ENCODE measurements at places on chromosomes 6 and 20. TPM values are rescaled to one million over a fixed set of nuclear protein-coding genes. Genes with fewer than 3 reads are reported as not detected.

CGA gene
- total RNA-seq, result not detected

APOM gene
- 52.9 TPM for total RNA-seq

PNISR gene
- total RNA-seq, result 48.0 TPM

RAET1E gene
- not detected for total RNA-seq

NDRG3 gene
- 36.0 TPM for total RNA-seq

SLC32A1 gene
- not detected for total RNA-seq

TMEM170B gene
- total RNA-seq, result 14.3 TPM

MEA1 gene
- 110 TPM for total RNA-seq

TAAR1 gene
- not detected for total RNA-seq

TMC2 gene
- total RNA-seq, result not detected

GRM1 gene
- total RNA-seq, result not detected

SPATS1 gene
- not detected for total RNA-seq

DNA sequence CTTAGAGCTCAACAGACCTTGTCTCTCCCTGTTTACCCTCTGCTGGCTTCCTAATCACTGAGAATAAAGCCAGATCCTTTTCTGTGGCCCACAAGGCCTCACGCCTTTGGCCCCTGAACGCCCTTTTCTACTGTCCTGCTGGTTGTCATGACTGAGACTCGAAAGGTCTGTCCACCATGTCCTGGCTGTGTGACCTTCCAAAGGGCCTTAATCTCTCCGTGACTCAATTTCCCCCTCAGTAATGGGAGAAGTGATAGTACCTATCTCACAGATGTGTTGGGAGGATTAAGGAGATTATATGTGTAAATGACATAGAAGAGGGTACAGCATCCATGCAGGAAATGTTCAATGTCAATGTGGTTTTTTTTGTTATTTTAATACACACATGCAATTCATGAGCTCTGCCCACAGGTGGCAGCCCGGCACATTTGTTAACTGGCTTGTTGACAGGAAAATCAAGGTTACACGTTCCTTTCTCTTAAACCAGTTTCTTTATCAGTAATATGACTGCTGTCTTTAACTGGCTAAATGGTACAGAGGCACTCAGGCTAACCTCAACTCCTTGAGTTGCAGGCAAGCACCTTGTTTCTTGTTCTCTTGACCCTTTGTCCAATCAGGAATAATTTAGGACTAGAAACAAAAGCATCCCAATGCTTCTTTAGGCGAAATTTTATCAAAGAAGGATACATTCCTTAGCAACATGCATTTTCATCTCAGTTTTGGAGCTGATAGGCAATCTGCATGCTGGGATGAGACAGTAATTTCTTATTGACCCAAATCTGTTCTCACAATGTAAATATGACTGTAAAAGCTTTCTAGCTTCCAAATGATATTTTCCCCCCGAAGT is 16.6 kb downstream of the SLC22A1 start:
- no peaks in the 10 kb centered on the region for H3K27me3 ChIP-seq
- peak; percentile 57 for DNase-seq
- no peak overlapping the region for H3K4me3 ChIP-seq
- H3K36me3 ChIP-seq, result no peaks in the 10 kb centered on the region

GRCh38 chr20:38523697-38524096 is 51.1 kb downstream of the RALGAPB start:
- H3K27ac ChIP-seq, result no peak overlapping the region
- peaks cover 36% of the 10 kb centered on the region for H3K36me3 ChIP-seq

DNA sequence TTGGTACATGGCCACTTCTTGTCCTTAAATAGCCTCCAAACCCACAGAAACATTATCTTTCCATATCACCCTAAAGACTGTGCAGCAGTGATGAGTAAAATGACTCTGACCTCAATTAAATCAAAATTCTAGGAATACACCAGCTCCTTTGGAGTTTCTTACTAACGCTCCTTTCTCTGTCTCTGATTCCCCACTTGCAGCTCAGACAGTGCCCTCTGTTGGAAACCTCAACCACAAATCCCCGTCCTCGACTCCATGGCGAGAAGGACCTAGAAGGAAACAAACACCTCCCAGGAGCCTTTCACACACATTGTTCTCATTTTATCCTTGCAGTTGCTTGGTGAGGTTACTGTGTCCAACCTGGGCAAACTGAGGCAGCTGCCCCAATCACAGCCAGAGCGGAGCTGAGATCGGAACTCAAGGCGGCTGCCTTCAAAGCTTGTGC is 17.7 kb upstream of the PARD6B start:
- no peak for DNase-seq
- H3K4me1 ChIP-seq, result peaks cover 44% of the 10 kb centered on the region
- H3K27ac ChIP-seq, result no peak overlapping the region
- H3K4me3 ChIP-seq, result no peak overlapping the region
- H3K36me3 ChIP-seq, result no peaks in the 10 kb centered on the region
- 0 out of 2 replicates have a peak, but pooled peaks cover 2% of the 10 kb centered on the region for H3K27me3 ChIP-seq

- H3K36me3 ChIP-seq, result no peaks in the 10 kb centered on the region
- no peak for DNase-seq
- no peak overlapping the region for H3K27ac ChIP-seq
- H3K4me3 ChIP-seq, result no peak overlapping the region
Observed at GRCh38 chr6:52216932-52217575, 27.2 kb downstream of the IL17F start.

- H3K36me3 ChIP-seq, result no peaks in the 10 kb centered on the region
- H3K27me3 ChIP-seq, result no peaks in the 10 kb centered on the region
- H3K4me1 ChIP-seq, result peaks cover 8% of the 10 kb centered on the region
- no peak for DNase-seq
Observed at GRCh38 chr20:53444401-53445149, 149.1 kb downstream of the ZNF217 start.

- peak overlapping the region; percentile 75 for H3K27ac ChIP-seq
- DNase-seq, result peak; percentile 98
- peaks cover 6% of the 10 kb centered on the region for H3K36me3 ChIP-seq
Observed at GRCh38 chr6:41065550-41066026, 6.6 kb downstream of the OARD1 start.

- DNase-seq, result no peak
- no peaks in the 10 kb centered on the region for H3K4me1 ChIP-seq
- no peaks in the 10 kb centered on the region for H3K36me3 ChIP-seq
- H3K27me3 ChIP-seq, result no peaks in the 10 kb centered on the region
- H3K27ac ChIP-seq, result no peak overlapping the region
- H3K4me3 ChIP-seq, result no peak overlapping the region
Observed at GRCh38 chr6:12544821-12545565, 171.6 kb upstream of the PHACTR1 start.

DNA sequence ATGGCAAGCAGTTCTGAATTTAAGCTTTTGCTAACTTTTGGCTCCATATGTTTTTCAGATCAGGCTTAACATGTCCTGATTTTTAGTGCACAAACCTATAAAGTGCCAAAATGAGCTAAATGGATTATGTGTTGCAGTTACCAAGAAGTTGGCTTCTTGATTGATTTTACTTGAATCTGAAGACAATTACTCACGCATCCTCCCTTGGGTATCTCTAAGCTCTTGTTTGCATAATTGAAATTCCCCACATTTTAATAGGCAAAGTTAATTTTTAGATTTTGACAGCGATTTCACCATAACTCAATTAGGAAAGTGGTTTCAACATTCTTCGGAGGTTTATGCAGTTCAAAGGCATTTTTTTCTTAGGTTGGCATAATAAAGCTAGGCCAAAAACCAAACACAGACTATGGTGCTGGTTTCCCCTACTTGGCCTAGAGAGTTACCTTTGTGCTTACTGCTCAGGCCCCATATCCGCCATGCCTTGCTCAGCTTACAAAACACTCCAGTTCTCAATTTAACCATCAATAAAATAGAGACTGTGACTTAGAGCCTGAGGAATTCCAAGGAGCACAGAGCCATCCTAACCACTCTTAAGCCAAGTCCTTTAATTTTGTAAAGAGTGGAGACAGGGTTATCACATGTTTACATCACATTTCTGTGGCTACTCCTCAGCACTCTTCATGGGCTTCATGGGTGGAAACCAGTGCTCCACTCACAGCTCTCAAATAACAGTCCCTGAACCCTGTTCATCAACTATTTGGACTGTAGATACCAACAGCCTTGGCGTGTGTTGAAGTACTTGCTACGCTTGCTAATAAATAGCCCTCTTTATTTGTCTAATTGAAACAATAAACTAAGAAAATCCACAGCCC is 32.1 kb downstream of the LAMA4 start:
- H3K27me3 ChIP-seq, result no peaks in the 10 kb centered on the region
- DNase-seq, result no peak
- H3K27ac ChIP-seq, result no peak overlapping the region

DNA sequence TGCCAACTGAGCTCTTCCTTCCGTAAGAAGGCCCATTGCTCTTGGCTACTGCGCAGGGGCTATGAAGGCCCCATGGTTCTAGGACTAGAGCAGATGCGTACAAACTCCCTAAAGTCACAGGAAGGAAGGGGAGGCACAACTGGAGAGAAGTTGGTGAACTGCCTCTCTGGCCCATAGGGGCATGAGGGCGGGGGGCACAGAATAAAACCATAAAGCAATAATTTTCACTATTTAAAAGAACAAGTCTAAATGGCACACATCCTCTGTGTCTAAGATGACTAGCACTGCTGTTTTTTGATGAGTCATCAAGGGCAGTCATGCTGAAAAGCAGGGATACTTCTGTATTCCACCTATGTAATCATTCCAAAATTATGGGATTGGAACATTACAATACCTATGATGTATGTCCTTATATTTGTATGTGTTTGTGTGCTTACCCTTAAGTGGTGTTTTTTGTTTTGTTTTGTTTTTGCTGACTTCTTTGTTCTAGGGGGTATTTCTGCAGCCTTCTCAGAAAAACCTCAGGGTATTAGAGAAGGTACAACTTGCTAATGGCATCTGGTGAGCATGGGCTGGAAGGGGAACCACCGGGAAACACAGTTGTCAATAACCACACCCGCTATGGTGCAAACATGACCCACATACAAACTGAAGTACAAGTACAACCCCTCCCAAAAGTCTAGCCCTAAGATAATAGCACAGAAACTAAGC is 36.9 kb downstream of the B4GALT5 start:
- H3K27ac ChIP-seq, result peak overlapping the region; percentile 93
- no peak overlapping the region for H3K4me3 ChIP-seq
- H3K27me3 ChIP-seq, result no peaks in the 10 kb centered on the region
- DNase-seq, result peak; percentile 50
- peaks cover 96% of the 10 kb centered on the region for H3K4me1 ChIP-seq

- H3K27me3 ChIP-seq, result no peaks in the 10 kb centered on the region
- H3K4me3 ChIP-seq, result no peak overlapping the region
- H3K36me3 ChIP-seq, result no peaks in the 10 kb centered on the region
- DNase-seq, result no peak
- no peaks in the 10 kb centered on the region for H3K4me1 ChIP-seq
Observed at GRCh38 chr6:163782436-163783003, 368.0 kb downstream of the QKI start.

GRCh38 chr6:27863962-27864905 is 48.0 kb downstream of the OR2B2 start:
- no peak overlapping the region for H3K4me3 ChIP-seq
- no peak overlapping the region for H3K27ac ChIP-seq
- peaks cover 38% of the 10 kb centered on the region for H3K4me1 ChIP-seq
- H3K36me3 ChIP-seq, result no peaks in the 10 kb centered on the region
- no peaks in the 10 kb centered on the region for H3K27me3 ChIP-seq
- no peak for DNase-seq

- no peak for DNase-seq
- H3K4me3 ChIP-seq, result no peak overlapping the region
- H3K36me3 ChIP-seq, result peaks cover 9% of the 10 kb centered on the region
- H3K27ac ChIP-seq, result no peak overlapping the region
- no peaks in the 10 kb centered on the region for H3K27me3 ChIP-seq
- H3K4me1 ChIP-seq, result peaks cover 11% of the 10 kb centered on the region
Observed at GRCh38 chr6:37488476-37488875, 11.2 kb downstream of the CCDC167 start.

- H3K36me3 ChIP-seq, result no peaks in the 10 kb centered on the region
- H3K4me1 ChIP-seq, result peaks cover 20% of the 10 kb centered on the region
- no peak overlapping the region for H3K27ac ChIP-seq
- no peak for DNase-seq
Observed at GRCh38 chr20:31870726-31871617, 538 bp downstream of the TTLL9 start.

- H3K36me3 ChIP-seq, result peaks cover 7% of the 10 kb centered on the region
- peak overlapping the region; percentile 8 for H3K27ac ChIP-seq
- no peaks in the 10 kb centered on the region for H3K27me3 ChIP-seq
Observed at GRCh38 chr6:117502580-117502979, 20.1 kb downstream of the DCBLD1 start.

DNA sequence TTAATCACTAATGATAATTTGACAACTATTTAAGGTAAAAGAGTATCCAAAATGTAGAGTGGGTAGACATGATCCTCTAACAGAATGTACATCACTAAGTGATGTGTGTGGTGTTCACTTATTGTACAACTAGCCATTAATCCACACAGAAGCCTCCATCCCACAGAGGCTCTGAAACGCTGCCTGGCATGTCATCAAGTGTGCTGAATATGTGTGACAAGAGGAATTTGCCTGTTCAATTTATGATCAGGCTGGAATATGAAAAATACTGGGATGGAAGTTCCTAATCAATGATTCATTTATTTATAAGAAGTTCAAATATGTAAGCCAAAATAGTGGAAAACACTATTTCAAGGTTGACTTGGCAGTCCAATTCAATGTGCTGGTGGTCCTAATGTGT is 72.4 kb downstream of the BACH2 start:
- no peaks in the 10 kb centered on the region for H3K4me1 ChIP-seq
- H3K27ac ChIP-seq, result no peak overlapping the region
- H3K27me3 ChIP-seq, result no peaks in the 10 kb centered on the region
- no peak overlapping the region for H3K4me3 ChIP-seq
- H3K36me3 ChIP-seq, result no peaks in the 10 kb centered on the region

GRCh38 chr6:125658759-125659431 is 90.5 kb upstream of the HEY2 start:
- no peaks in the 10 kb centered on the region for H3K4me1 ChIP-seq
- no peak for DNase-seq
- no peak overlapping the region for H3K4me3 ChIP-seq
- H3K27me3 ChIP-seq, result no peaks in the 10 kb centered on the region
- H3K27ac ChIP-seq, result no peak overlapping the region
- no peaks in the 10 kb centered on the region for H3K36me3 ChIP-seq

GRCh38 chr6:82057846-82058554 is 189.5 kb downstream of the IBTK start:
- no peaks in the 10 kb centered on the region for H3K36me3 ChIP-seq
- no peak for DNase-seq
- H3K4me3 ChIP-seq, result no peak overlapping the region

- no peak overlapping the region for H3K4me3 ChIP-seq
- DNase-seq, result no peak
- H3K27ac ChIP-seq, result no peak overlapping the region
Observed at GRCh38 chr6:123053602-123054225, 57.7 kb downstream of the CLVS2 start.

DNA sequence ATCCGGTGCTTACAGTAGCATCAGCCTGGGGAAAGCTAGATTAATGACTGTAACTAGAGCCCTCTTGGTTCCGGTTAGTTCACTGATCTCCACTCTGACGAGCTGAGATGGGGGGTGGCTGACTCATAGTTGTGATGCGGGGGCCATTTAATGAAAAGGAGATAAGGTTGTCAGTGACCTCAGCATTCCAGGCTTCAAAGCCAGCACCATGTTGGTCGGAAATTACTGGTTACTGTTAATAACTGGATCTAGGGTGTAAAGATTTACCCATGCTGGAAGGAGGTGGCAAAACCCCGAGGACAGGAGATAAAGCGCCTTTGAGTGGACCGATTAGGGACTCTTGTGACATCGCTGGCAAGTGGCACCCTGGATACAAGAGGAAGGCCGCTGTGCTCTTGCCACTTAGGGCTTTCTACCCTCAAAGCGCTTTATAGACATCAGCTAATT is 21.1 kb downstream of the FOXC1 start:
- H3K36me3 ChIP-seq, result 0 out of 2 replicates have a peak, but pooled peaks cover 1% of the 10 kb centered on the region
- H3K27me3 ChIP-seq, result no peaks in the 10 kb centered on the region
- DNase-seq, result no peak
- H3K4me3 ChIP-seq, result no peak overlapping the region

GRCh38 chr6:158410784-158411183 is 98.5 kb downstream of the TULP4 start:
- no peak for DNase-seq
- no peak overlapping the region for H3K27ac ChIP-seq
- peaks cover 30% of the 10 kb centered on the region for H3K36me3 ChIP-seq
- H3K4me3 ChIP-seq, result no peak overlapping the region
- H3K4me1 ChIP-seq, result peaks cover 3% of the 10 kb centered on the region
